ENCODE measurements at places on chromosomes 6 and 20.

GRCh38 chr6:125253881-125254280, 47.9 kb downstream of the HDDC2 start:
- DNase-seq: no peak

GRCh38 chr20:31758521-31758920, 19.4 kb downstream of the TPX2 start:
- DNase-seq: no peak

DNA sequence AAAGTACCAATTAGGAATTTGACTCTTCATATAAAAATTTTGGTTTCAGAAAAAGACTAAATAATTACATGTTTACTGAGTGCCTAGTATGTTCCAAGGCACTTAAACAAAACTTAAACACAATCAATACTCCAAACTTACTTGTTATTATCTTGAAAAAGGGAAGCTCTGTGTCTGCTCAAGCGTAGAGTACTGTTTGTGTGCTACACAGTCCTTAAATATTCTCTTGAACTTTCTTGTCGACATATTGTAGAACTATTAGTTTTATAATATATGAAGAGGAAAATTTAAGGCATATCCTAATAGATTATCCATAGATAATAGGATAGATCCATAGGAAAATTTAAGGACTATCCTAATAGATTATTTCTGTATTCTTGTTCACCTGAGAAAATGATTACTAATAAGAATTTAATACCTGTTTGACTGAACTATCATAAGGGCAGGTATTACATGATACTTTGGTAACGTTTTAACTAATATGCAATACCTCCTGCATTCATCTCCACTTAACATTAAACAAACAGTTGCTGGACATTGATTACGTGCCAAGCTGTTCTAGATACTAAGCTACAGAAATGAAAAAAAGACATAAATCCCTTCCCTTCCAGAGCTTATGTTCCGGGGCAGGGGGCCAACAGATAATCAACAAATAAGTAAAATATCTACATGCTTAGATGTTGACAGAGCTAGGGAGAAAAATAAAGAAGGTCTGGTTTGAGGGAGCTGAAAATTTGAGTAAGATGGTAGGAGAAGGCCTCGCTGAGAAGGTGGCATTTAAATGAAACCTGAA, 115.2 kb upstream of the BCLAF1 start:
- DNase-seq: no peak

- no peak for DNase-seq
These were observed 61.0 kb downstream of the LYRM4 start for GRCh38 chr6:5199702-5200101.

GRCh38 chr6:96809119-96809518, 28.2 kb downstream of the GPR63 start:
- no peak for DNase-seq

DNA sequence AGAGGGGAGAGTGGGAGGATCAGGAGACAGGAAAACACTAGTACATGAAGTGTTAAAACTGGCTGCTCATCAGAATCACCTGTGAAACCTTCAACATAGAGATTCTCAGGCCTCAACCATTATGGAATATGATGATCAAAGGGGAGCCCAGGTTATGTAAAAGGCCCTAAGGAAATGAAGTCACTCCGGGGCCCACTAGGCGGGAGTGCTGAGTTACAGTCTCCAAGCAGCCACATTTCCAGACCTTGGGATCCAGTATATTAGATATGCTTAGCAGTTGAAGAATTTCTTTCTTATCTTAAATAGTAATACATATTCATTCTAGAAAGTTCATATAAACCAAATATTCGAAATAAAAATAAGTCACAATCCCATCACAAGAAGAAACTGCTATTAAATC, 476.3 kb downstream of the PRKN start:
- DNase-seq: no peak

DNA sequence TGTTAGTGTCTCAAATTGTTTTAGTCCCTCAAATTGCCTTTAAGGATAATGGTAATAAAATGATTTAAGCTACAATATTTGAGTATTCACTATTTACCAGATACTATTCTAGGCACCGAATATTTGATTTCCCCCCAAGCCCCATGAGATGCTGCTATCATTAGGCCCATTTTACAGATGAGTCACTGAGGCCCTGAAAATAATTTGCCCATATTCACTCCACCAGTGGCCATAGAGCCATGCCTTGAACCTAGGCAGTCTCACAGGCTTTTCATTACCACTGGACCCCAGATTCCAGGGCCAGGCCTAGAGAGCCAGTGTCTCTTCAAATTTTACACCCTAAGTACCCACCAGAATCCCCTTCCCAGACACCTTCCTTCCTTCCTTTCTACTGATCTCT, 133.7 kb downstream of the LINC00237 start:
- DNase-seq: no peak

DNA sequence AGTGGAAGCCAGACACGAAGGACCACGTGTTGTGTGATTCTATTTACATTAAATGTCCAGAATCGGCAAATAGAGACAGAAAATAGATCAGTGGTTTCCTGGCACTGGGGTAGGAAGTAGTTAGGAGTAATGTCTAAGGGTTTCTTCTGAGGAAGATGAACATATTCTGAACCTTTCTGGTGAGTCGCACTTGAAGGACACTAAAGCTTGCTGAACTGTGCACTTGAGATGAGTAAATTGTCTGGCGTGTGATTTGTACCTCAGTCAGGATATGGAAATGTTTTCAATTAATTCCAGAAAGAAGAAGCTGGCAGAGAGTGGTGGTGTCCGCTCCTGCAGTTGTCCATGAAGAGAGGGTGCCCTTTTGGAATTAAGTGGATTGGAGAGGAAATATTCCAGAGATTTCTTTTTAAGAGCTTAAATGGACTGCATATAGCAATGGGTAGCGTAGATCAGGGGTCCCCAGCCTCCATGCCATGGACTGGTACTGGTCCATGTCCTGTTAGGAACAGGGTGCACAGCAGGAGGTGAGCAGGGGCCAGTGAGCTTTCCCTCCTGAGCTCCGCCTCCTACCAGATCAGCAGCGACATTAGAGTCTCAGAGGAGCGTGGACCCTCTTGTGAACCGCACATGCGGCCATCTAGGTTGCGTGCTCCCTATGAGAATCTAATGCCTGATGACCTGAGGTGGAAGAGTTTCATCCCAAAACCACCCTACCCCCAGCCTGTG, 12.4 kb upstream of the KIF25 start:
- no peak for DNase-seq

GRCh38 chr6:31092769-31093505, 19.4 kb downstream of the C6orf15 start:
- DNase-seq: no peak
